Suppressor macrophage treated with lipopolysaccharide for 1 hour (primary cell): ENCODE measurements at places on chromosomes 2 and 18.

DNA sequence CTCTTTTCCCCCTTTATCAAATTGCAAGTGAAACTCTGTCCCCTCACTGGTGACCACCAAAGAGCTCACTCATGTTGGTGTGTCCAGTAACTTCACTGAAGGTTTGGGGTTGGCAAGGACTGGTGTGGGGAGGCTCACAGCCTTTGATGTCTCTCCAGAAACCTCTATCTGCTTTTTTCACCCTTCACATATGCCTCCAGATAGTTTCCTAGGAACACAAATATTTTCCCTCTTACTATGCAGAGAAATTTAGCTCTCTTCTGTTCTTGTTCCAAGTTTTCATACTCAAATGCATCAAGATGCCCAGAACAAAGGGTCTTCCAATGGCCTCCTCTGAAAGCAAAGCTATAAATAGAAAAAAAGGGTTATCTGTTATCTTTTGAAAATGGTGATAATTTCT, 20.7 kb downstream of the DTNA start:
- DNase-seq: no peak

GRCh38 chr2:88638743-88639142, 11.5 kb upstream of the EIF2AK3 start:
- peak; percentile 66 for DNase-seq

GRCh38 chr18:2180586-2180985, 390.7 kb downstream of the METTL4 start:
- DNase-seq: peak; percentile 29

GRCh38 chr2:71466301-71467179, 13.2 kb downstream of the DYSF start:
- DNase-seq: peak; percentile 44

DNA sequence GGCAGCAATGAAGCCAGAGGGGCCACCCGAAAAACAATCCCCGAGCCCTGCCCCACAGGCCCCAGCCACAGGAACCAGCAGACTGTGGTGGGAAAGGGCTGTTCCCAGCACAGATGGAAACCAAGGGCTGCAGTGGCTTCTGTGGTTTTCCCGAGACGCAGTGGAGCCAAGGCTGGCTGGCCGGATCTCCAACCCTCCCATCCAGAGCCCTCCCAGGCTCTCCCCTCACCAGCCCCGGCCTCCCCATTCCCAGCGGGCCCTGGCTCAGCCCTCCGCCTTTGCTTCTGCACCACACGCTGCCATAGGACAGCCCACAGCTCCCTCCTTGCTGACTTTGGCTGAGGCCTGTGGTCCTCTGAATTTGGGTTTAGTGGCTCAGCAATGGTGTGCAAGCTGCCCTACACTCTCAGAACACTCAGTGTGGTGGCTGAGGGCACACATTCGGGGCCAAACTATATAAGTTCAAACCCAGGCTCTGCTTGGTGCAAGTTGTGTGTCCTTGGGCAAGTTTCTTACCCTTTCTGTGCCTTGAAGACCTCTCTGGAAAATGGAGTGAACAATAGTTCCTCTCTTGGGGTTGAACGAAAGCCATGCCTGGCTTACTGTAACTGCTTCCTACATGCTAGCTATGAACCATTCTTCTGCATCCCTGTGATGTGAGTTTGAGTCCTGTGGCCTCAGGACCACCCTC, 200.1 kb downstream of the SMAD7 start:
- DNase-seq: no peak

DNA sequence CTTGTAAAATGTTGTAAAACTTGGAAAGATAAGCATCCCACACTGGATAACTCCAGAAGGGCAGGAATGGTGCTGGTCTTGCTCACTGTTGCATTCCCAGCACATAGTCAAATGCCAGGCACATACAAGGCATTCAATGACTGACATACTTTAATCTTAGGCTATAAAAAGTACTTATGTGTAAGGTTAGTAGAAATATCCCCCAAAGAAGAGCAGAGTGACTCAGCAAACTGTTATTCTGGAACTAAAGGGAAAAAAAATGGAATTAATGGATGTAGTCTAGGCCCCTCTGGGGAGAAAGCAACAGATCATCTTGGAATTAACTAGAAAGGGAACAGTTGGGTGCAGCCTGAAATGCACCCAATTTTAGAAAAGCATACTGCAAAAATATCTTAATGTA, 9.0 kb downstream of the ZBTB14 start:
- no peak for DNase-seq

- no peak for DNase-seq
Observed at GRCh38 chr2:29372185-29372584, 257.0 kb downstream of the CLIP4 start.

- peak; percentile 85 for DNase-seq
Observed at GRCh38 chr18:58225101-58225500, 181.1 kb downstream of the NEDD4L start.

DNA sequence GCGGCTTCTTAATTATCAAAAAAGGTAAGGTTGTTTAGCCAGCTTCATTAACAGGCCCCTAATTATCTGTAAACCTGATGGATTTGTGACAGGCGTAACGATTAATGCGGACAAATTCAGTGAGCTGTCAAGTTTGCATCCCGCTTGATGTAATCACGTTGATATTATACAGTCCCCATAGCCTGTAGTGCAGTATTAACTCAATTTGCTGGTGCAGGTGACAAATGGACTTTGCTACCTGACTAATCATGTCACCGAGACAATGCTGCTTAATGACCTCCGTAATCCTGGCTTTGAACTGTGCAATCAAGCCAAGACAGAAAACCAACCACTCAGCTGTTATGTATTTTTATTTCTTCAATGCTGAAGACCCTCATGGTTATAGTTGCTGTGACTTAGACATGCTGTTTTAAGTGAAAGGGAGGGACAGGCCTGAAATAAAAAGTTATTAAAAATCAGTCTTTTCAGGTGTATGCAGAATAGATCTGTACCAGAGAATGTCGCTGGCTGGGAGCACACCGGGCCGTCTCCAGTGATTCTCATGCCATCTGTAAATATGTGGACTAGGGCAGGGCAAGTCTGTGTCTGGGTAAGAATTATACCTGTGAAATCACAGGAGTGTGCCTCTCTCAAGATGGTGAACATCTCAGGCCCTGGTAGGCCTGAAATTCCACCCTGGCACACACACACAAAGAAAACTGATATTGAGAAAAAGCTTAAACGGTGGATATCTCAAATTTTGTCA, 4.3 kb downstream of the TSHZ1 start:
- DNase-seq: no peak

DNA sequence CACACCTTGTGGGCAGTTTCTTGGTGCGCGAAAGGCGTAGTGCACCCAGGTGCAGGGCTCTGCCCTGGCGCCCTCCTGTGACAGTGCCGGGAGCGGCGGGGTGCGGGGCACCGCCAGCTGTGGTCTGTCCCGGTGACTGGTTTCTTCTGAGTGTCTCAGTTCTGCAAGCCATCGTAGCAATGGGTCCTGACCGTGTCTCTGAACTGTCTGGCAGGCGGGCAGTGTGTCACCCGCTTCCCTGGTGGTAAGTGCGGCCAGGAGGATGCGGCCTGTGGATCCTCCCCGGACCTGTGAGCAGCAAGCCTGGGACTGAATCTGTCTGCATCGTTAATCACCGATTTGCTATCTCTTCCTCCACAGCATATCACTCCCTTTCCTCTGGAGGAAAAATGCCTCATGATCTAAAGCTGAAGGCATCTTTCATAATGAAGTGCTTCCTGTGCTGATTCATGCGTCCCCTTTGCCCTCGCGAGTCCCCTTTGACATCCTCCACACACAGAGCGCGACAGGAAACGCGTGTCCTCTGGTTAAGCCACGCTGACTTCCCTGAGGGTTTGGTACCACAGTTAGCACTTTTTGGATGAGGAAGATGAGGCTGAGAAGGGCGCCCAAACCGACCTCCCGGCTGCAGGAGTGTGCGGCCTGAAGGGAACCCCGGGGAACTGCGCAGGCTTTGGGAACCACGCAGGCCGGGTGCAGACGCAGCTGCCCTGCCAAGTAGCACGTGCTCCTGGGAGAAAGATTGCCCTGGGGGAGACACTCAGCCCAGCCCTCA, 416.0 kb upstream of the HS6ST1 start:
- peak; percentile 90 for DNase-seq

DNA sequence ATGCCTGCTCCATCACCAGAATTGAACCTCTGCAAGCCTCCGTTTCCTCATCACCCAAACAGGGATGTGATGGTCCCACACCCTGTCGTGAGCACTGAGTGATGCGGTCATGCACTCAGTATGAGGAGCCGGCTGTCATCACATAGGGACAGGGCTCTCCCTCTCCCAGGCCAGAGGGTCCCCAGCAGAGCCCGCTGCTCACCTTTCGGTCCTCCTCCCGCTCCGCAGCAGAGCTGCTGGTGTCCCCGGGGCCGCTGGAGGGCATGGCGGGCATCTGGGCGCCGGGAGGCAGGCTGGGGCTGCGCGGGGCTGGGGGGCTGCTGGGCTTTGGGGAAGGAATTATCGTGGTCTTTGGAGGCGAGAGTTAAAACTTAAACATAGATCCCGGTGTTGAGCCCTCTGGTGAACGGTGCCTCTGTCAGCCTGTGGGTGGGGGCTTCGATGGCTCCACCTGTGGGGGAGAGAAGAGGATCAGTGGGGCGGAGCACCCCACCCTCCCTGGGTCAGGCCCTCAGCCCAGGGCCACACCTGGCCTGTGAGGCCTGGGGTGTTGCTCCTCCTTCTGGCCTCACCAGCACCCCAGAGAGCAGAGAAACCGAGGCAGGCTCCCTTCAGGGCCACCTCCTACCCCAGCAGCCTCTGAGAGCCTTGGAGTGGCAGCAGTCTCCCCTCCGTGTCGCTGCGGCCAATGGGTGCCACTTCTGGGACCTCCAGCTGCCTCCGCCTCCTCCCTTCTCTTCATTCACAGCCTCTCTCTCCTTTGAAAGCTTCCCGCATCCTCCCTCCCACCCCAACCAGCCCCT, 27.8 kb downstream of the DNMT3A start:
- DNase-seq: no peak

- DNase-seq: no peak
Observed at GRCh38 chr2:228846161-228846560, 424.9 kb downstream of the PID1 start.

GRCh38 chr2:234334756-234335155, 162.1 kb downstream of the ARL4C start:
- DNase-seq: no peak

GRCh38 chr2:113755035-113755834, 1.2 kb downstream of the SLC35F5 start:
- DNase-seq: no peak

DNA sequence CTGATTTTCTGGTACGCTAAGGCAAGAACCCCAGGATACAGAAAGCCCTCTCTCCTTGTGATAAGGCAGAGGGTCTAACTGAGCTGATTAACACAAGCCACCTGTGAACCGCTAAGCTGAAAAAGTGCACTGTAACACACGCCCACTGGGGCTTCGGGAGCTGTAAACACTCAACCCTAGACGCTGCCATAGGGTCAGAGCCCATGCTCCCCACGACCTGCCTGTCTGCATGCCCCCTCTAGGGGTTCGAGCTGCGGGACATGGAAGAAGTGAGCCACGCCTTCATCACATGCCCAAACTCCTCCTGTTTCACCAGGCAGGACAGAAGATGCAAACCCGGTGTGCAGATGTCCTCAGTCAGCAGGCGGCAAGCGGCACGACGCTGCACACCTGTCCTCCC, 173.9 kb upstream of the RAB12 start:
- no peak for DNase-seq

GRCh38 chr2:146890491-146890890, 954.3 kb upstream of the ACVR2A start:
- no peak for DNase-seq

DNA sequence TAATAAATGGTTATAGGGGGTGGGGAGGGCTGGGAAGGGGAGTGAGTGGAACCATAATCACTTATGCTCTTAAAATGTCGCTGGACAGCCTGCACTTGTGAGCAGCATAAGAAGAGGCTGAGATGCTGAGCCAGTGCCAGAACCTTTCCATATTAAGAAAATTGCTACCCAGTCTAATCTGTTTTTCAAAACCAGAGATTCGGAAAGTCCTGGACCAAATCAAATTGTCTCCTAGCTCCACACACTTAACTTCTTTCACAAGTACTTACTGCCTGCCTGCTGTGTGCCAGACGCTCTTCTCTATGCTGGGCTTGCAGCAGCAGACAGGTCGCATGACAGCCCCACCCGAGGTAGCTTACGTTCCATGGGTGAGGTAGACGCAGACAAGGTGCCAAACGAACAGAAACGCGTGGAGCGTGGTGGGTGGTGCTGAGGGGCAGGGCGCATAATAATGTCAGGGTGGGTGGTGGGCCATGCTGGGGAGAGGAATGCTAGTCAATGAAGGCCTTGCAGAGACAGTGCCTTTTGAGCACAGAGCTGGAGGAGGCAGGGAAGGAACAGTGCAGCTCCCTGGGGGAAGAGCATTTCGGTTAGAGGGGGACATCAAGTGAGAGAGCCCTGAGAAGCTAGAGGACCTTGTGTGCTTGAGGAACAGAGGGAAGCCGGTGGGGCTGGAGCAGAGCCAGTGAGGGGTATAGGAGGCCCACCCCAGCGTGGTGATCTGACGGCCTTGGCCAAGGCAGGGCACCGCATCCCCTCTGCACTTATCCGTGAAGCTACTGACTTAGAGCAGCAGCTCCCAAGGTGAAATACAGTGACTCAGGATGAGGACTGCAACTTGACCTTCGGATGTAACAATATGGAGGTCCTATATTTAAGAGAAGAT, 123.5 kb upstream of the DAPL1 start:
- DNase-seq: no peak

GRCh38 chr2:80335411-80335810, 30.9 kb upstream of the LRRTM1 start:
- no peak for DNase-seq
